ENCODE measurements at places on chromosomes 16 and 17.

DNA sequence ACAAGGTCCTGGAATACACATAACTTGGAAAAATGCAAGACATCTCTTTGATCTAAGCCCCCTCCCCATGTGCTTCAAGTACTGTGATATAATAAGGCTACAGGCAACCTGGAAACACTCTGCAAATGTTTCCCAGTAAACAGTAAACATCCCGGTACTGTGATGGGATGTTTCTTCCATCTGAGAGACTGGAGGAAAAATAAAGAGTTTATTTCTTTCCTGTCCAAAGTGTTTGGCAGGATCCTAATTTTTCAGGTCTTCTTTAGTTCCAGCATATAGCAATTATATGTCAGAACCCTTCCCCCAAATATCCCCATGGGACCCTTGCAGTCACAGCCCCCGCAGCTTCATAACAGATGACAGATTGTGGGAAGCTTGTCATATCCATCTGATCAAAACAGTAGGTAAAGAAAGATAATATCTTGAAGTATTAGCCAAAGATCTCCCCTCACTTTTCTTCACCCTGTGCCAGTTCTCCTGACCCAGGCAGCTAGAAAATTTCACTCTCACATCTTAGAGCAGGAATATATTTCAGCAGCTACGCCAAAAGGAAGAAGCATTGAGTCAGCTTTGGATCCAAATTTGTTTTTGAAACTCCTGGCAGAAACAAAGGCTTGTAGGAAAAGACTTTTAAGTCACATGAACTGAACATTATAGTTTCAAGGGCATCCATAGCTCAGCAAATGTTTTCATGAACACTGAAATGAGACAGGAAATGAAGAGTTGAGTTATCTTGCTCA lies 141.3 kb downstream of the HS3ST3A1 start:
- no peak for DNase-seq

- DNase-seq, result no peak
Observed at GRCh38 chr17:6454495-6455320, 10.5 kb downstream of the PIMREG start.

GRCh38 chr17:50190293-50190602 lies 11.2 kb downstream of the COL1A1 start:
- no peak for DNase-seq

- peak; percentile 29 for DNase-seq
Observed at GRCh38 chr16:5615868-5616642, 518.5 kb upstream of the EEF2KMT start.

DNA sequence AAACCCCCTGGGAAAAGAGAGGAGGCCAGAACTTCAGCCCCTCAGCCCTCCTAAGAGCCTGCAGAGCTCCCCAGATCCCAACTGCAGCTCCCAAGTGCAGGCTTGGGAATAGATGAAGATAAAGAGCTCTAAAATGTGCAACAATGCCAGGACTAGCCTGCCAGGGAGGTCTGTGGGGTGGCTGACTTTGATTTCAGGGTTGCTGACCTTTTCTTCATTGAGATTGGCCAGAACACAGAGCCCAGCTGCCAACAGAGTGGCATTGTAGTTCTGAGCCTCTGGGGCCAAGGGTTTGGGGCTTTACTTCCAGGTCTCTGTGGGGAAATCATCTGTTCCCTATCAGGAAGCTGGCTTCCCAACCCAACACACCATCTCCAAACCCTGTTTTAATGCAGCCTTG lies 120.6 kb downstream of the COPRS start:
- DNase-seq, result no peak

GRCh38 chr16:75532791-75533190 lies 3.1 kb downstream of the CHST5 start:
- DNase-seq, result no peak

GRCh38 chr17:60153606-60154390 lies 4.0 kb downstream of the CA4 start:
- DNase-seq, result no peak

GRCh38 chr17:288802-289356 lies 63.7 kb downstream of the RPH3AL start:
- DNase-seq, result no peak

GRCh38 chr16:30025156-30025555 lies 2.2 kb downstream of the C16orf92 start:
- no peak for DNase-seq
